Pancreas (tissue), 10 donors: ENCODE measurements at places on chromosomes 12 and 14. TPM values are rescaled to one million over a fixed set of nuclear protein-coding genes. Genes with fewer than 3 reads are reported as not detected.

DNA sequence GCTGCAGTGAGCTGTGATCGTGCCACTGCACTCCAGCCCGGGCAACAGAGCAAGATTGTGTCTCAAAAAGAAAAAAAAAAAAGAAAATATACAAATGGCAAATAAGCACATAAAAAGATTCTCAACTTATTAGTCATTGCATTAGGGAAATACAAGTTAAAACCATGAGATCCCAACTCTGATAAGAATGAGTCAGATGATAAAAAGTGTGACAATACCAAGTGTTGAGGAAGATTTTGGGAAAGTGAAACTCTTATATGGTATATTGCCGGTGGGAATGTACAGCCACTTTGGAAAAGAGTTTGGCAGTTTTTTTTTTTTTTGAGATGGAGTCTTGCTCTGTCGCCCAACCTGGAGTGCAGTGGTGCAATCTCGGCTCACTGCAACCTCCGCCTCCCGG, 7.6 kb upstream of the PRPF40B start:
- DNase-seq = no peak

The PTPRB gene
- total RNA-seq = 4.4 TPM

The SMCO3 gene
- total RNA-seq = not detected

The GDF3 gene
- not detected for total RNA-seq

The MLEC gene
- total RNA-seq = 99.4 TPM
